ENCODE measurements at places on chromosomes 1 and 21.
A peak's percentile ranks its signal among the peaks of the same experiment; 100 is the strongest.

DNA sequence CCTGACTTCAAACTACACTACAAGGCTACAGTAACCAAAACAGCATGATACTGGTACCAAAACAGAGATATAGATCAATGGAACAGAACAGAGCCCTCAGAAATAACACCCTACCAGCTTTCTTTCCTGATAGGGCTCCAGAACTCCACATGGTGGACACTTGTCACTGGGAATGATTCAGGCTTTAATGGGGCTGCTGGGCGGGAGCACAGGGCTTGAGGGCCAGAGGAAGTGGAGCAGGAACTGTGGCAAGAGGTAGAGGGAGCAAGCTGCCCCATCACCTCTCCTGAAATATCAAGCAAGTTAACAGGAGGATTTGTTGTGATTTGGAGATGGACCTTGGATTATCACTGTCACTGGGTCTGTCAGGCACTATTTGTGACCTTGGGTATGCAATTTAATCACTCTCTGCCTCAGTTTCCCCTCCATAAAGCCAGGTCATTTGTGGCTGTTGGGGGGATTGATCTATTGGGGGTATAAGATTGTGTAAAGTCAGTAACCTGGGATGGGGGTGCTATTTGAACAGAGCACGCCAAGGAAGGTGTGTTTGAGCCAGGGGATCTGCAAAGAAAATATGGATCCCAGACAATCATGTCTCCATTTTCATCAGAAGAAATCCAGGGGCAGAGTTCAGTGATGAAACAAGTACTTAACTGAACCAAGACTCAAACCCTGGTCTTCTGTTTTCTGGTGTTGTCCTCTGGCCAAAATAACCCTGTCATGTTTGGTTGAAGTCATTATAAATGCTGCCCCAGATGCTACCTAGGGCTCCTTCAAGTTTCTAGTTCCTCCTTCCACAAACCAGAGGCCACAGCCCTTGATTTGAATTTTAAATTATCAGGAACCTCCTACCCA lies 25.2 kb downstream of the ETS2 start:
- no peak for DNase-seq

DNA sequence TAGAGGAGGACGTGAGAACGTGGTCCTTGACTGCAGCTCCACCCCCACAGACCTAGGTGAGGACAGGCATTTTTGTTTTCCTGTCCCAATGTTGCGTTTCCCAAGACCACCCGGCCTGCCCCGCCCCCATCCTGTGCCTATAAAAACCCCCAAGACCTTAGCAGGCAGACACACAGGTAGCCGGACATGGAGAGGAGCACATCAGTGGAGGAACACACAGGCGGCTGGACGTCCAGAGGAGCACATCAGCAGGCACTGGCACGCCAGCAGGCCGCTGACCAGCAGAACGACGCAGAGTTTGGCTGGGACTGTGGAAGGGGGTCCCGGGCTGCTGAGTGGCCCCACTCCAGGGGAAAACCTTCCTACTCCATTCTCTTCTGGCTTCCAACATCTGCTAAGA lies 12.7 kb upstream of the HMGCL start:
- no peak for DNase-seq

- DNase-seq, result no peak
These were observed 86.4 kb downstream of the FOXD2 start for GRCh38 chr1:47524272-47524671.

GRCh38 chr1:27220096-27220495 lies 14.3 kb upstream of the WDTC1 start:
- no peak for DNase-seq

DNA sequence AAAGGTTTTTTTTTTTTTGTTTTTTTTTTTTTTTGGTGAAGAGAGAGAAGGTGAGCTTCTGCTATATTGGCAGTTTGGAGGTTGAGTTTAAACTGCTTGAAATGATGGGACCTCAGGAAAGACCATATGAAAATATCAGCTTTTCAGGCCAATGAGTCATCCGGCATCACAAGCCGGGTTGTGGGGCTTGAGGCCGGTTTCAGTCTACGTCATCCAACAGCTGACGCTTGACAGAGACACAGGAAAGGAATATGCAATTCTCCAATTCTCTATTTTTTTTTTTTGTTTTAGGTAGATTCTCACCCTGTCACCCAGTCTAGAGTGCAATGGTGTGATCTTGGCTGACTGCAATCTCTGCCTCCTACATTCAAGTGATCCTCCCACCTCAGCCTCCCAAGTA lies 52.4 kb downstream of the KCNJ6 start:
- no peak for DNase-seq

DNA sequence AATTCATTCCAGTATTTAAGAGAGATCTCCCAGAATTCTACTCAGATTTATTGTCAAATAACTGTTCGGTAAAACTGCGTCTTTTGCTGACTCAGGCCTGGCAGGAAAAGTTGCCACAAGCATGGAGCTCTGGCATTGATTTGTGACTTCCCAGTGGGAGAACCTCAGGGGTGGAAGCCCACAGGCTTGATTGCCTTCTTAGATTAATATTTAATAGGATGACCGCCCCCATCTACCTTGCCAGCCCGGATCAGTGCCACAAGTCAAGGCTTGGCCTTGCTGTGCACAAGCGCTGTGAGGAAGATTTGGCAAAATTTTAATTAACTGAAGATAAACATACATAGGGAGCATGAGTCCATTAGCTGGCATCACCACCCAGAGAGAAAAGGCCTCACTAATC lies 93.5 kb downstream of the LRIG2 start:
- no peak for DNase-seq

DNA sequence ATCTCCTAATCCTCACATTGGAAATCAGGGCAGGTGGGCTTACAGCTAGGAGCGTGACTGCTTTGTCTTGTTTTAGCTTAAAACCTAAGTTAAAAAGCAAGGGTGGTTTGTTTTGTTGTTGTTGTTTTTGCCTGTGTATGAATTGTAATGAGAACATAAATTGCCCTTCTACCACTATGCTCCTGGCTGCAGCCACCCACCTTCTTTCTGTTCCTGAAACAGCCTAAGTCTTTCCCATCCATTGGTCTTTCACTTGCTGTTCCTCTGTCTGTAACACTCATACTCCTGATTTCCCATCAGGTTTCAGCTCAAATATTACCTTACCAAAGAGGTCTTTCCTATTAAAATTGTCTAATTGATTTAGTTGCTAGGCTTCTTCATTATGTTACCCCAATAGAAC lies 604 bp upstream of the TMEM79 start:
- DNase-seq, result no peak

- no peak for DNase-seq
These were observed 7.3 kb upstream of the TBX15 start for GRCh38 chr1:118995312-118996016.

DNA sequence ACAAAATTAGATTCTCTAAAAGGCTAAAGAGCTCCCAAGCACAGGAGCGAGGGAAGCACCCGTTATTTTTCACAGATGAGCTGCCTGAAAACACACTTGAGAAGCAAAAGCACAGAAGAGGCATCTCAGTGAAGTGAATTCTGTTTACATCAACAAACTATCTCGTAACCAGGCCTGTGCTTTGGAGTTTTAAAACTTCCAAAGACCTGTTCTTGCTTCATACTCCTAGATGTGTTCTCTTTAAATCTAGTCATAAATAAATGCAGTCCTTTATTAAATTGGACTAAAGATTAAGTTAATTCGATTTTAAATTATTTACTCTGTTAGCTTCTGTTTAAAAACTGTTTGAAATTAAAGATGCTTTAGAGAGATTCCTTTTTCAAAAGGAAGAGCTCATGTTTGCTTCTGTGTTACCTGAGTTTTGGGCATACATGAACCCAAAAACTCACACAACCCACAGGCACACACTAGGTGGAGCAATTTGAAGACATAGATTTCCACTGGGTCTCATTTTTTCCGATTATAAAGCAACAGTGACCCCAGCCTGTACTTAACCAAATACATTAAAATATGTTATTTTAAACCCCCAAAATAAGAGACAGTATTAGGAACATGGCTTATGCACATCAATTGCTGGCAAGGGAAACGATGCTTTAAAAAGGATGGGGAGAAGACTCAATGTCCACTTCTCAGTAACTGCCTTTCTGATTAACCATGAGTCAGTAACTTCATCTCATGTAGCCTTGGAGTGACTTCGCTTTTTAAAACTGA lies 648.2 kb downstream of the SMYD3 start:
- no peak for DNase-seq

GRCh38 chr1:233440951-233441401 lies 113.5 kb downstream of the MAP3K21 start:
- DNase-seq, result peak; percentile 22

DNA sequence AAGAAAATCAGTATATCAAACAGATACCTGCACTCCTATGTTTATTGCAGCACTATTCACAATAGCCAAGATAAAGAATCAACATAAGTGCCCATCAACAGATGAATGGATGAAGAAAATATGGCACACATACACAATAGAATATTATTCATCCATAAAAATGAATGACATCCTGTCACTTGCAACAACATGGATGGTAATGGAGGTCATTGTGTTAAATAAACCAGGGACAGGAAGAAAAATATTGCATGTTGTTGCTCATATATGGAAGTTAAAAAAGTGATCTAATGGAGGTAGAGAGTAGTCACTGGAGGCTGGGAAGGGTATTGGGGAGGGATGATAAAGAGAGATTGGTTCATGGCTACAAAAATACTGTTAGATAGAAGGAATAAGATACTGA lies 65.4 kb upstream of the CR2 start:
- DNase-seq, result no peak

DNA sequence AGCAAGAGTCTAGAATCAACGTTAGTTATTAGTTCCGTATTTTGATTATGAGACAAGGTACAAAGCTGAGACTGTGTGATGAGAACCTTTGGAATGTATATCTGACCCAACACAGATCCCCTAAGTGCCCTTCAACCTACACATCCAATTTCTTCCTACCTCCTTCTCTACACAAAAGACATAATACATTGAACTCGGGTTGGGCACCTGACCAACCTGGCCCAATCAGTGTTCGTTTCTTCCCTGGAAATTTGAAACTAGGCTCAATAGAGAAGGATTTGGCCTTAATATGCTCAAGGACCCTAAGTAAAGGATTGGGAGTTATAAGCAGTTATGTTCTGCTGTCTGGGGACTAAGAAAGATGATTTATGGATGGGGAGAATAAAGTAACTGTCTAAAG lies 12.1 kb downstream of the ITSN1 start:
- no peak for DNase-seq

DNA sequence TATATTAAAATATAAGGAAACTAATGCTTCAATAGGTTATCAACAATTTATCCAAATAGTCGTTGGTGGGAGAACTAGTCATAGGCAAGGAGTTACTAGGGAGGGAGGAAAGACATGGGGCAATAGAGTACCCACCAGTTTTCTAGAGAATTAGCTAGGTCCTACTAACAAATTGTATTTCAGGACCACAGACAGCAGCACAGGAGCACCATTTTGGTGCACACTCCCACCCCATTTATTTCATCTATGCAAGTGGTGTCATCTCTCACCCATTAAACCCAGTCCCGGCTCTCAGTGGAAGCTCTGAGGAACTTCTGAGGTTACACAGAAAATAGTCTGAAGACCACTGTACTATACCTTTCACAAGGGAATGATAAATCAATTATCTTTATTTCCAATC lies 89.0 kb upstream of the BCAR3 start:
- peak; percentile 20 for DNase-seq

DNA sequence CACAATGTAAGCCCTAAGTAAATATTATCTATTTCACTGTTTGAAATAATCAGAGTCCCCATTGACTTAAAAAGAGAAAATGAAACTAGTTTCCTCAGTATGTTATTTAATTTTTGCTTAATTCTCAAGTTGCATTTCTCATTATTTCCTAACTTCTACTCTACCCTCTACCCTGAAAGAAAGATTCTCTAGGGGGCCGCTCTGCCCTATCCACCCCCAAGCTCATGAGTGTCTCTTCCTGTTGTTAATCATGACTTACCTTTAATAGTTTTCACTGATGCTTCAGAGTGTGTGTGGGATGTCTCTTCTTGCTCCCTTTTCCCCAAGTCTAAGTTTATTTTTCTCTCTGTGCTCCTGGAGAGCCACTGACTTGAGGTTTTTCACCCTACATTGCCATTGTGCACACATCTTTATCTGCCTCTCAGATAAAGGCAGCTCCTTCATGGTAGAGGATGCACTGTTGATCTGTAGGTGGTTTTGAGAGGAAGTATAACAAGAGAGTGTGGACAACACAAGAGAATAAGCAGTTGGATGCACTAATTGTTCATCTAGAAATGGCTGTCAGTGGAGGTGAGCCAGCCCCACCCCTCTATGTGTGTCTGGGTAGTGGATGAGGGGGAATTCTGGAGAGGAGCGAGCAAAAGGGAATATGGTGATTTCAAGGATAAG lies 261.7 kb downstream of the CHRM3 start:
- DNase-seq, result no peak

DNA sequence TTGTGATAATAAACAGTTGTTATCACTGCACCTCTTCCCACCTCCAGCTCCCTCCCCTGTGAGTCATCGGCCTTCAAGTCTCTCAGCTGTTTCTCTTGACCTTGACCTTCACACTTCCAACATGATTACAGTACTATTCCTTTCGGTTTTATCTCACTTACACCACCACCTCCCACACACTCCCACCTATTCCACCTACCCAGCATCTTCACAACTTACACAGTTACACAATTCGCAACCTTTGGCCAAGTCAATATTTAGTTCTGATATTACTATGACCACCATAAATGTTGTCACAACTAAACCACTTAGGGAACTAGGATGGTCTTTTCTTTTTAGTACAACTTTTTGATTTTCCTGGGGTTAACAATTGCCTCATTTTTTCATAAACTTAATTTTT lies 60.2 kb downstream of the RIPK4 start:
- DNase-seq, result no peak

GRCh38 chr1:208170252-208170651 lies 73.9 kb downstream of the PLXNA2 start:
- DNase-seq, result no peak

DNA sequence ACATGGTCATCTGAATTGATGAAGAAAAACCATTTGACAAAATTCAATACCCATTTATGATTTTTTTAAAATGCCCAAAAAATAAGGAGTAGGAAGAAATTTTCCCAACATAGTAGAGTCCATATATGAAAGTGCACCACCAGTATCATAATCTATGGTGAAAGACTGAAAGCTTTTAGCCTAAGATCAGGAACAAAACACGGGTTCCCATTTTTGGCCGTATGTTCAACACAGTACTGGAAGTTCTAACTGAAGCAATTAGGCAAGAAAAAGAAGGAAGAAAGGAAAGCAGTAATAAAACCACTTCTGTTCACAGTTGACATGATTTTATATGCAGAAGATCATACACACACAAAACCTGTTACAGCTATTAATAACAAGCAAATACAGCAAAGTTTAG lies 227.8 kb upstream of the RAB4A start:
- DNase-seq, result no peak

GRCh38 chr1:20063861-20064292 lies 6.1 kb upstream of the PLA2G5 start:
- DNase-seq, result peak; percentile 62

GRCh38 chr1:30196457-30196856 lies 526.9 kb downstream of the MATN1 start:
- no peak for DNase-seq

- DNase-seq, result peak; percentile 64
These were observed 36.6 kb downstream of the RABIF start for GRCh38 chr1:202852163-202852904.

DNA sequence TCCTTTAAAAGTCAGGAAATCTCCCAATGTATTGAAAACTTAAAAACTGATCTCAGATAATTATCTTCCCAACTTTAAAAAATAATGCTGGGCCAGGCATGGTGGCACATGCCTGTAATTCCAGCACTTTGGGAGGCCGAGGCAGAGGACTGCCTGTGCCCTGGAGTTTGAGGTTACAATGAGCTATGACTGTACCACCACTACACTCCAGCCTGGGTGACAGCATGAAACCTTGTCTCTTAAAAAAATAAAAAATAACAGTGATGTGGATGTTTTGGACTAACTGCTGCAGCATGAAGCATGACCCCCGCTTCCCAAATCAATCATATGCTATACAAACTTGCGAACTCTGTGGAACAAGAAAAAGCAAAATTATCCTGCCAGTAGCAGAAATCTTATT lies 186.3 kb downstream of the RERE start:
- no peak for DNase-seq
